ENCODE measurements at places on chromosomes 11 and 22.

GRCh38 chr11:110340436-110340835, 44.0 kb upstream of the RDX start:
- DNase-seq = no peak

- DNase-seq = no peak
Measured at GRCh38 chr22:25007444-25008106, 55.1 kb downstream of the KIAA1671 start.

- DNase-seq = peak; percentile 34
Measured at GRCh38 chr11:75429902-75430713, 2.9 kb downstream of the KLHL35 start.

DNA sequence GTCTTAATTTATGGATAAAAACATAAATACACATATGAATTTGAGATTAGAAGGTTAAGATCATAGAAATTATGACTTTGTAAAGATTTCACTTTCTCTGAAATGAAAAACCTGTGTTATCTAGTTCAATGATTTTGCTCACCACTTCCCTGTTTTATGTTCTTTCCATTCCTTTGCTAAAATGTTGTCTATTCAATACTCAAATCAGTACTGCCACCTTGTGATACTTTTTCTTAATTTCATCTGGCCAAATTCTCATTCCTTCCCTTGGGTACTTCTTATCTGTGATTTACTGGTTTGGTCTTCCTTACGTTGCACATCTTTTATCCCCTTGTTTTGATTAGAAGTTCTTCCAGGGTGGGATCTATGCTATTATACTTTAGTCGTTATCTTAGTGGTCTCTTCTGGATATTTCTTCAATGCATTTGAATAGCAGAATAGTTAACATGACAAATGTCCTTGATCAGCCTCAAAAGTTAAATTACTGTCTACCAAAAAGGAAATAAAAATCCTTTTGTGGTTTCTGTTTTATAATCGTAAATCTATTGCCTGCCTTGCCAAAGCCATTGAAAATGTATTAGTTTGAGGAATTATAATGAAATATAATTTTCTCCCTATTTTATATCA, 197.0 kb downstream of the PGR start:
- DNase-seq = peak; percentile 9

GRCh38 chr11:64357904-64358535, 942 bp upstream of the RPS6KA4 start:
- no peak for DNase-seq

DNA sequence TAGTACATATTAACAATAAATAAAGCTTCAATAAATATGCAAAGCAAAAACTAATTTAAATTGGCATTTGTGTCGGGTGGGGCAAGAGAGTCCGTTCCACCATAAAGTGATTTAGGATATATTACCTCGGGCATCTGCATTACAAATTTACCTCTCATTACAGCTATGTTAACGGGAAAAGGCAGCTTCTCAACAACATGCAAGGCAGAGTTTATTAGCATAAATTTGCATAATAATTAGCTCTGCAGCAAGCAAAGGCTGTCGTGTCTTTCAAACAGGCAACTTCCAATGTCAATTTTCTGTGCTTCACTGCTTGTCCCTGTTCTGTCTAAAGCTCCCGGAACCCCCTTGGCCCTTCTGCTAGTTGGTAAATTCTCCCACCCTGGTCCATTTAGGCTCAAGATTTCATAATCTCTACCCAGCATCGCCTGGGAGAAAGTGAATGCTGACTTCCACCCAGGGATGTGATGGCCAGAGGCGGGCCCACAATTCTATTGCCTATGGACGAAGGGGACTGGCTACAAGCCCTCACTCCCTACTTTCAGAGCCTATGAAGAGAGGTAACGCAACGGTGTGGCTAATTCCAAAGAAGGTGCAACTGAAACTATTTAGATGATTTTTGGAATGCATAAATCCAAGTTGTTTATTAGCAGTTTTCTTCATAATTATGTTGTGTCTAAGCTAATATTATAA, 462.1 kb downstream of the OPCML start:
- DNase-seq = no peak

GRCh38 chr11:1230456-1231395, 7.9 kb downstream of the MUC5B start:
- no peak for DNase-seq

DNA sequence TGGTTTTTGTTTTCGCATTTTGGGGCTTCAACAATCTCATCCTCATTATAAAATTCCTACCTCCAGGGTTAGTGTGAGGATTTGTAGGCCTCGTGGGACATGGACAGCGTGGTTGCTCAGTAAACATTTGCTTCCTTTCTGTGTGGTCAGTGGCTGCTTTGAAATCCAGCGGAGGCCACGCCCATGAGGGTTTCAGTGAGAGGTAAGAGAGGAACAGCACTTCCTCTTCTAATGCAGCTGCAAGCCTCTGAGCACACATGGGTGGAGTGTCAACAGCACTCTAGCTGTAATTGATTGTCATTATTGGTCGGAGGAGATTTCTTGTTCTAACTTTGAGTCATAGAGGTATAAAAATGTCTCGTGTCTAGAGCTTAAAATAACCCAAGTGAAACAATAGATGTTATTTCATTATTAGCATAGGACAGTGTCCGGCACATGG, 6.0 kb upstream of the ARHGAP42 start:
- peak; percentile 70 for DNase-seq

DNA sequence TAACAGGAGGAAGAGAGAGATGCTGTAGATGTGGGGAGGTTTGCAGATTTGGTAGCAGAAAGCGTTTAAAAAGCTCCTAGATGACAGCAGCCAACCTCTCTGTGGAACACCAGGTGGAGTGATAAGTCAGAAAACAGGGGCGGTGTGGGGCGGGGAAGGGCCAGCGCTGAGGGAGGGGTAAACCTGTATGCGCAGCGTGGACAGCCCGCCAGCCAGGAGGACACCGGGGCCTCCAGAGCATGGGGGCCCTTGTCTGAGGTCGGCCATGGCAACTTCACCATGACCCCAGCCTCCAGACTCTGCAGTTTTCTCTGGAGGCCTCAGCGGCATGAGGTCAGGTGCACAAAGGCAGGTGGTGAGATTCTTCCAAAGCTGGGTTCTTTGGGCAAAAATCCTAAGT, 423.7 kb downstream of the BRD1 start:
- no peak for DNase-seq

- no peak for DNase-seq
Measured at GRCh38 chr22:50516068-50516467, 8.0 kb downstream of the NCAPH2 start.

- DNase-seq = no peak
Measured at GRCh38 chr11:77883775-77884174, 62.8 kb downstream of the AAMDC start.

DNA sequence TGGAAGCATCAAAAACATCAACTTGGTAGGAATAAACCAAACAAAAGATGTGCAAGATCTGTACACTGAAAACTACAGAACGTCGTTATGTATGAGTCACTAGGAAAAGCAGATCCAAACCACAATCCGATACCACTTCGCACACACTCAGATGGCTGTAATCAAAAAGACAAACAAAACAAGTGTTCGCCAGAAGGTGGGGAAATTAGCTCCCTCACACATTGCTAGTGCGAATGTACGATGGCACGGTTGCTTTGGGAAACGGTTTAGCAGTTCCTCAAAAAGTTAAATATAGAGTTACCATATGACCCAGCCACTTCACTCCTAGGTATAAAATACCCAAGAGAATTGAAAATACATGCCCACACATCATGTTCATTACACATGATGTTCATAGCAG, 14.8 kb upstream of the CARD10 start:
- DNase-seq = no peak

DNA sequence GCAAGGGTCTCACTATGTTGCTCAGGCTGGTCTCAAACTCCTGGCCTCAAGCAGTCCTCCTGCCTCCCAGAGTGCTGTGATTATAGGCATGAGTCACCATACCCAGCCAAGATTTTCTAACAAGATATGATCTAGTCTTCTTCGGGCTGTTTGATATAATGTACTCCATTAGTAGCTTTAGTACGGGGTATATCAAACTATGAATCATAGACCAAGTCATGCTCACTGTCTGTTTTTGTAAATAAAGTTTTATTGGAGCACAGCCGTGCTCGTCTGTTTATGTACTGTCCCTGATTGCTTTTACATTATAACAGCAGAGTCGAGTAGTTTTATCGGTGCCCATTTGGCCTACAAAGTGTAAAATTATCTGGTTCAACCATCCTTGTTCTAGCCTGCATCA, 43.9 kb upstream of the GRIK4 start:
- no peak for DNase-seq

GRCh38 chr22:29267462-29267857, 321 bp downstream of the RHBDD3 start:
- DNase-seq = no peak
